Fibroblast of pulmonary artery (primary cell): ENCODE measurements at places on chromosomes 13 and 19.

- DNase-seq, result no peak
These were observed 99.6 kb upstream of the MCF2L start for GRCh38 chr13:112869202-112870050.

DNA sequence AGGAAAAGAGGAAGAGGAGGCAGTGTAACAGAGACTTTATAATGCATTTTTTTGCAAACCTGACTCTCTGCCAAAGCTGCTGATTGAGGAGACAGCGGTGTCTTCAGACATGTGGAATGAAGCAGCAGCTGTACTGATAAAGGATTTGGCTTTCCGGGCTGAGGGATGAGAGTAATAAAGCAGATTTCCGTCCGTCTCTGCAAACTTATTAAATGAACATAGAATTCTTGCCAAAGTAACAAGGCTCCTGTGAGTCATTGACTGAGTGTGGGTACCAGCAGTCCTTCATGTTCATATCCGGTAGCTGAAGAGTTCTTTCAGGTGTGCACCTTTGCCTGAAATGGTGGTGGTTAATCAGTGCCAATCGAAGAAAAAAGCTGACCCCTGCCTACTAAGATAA lies 112.6 kb downstream of the LIG4 start:
- peak; percentile 2 for DNase-seq

DNA sequence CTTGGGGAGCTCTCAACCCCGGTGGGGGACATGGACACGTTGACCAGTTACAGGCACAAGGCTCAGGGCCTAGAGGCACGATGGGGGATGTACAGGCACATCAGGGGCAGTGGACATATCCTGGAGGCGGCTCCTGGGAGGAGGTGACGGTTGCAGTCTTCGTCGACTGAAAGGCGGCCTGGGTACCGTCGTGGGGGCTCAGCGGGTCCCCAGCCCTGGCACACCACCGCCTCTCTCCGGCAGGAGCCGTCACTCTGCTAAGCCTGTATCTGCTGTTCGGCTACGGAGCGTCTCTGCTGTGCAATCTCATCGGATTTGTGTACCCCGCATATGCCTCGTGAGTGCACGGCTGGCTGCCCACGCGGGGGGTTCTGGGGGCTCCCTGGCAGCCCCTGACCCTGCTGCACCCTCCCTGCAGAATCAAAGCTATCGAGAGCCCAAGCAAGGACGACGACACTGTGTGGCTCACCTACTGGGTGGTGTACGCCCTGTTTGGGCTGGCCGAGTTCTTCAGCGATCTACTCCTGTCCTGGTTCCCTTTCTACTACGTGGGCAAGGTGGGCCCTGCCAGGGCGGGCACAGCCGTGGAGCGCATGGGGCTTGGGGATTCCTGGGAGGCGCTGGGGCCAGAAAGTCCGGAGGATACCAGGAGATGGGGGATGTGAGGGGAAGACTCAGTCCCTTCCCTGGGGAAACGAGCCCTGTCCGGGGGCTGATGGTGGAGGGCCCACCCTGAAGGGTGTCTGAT lies 4.2 kb downstream of the REEP6 start:
- DNase-seq, result no peak

DNA sequence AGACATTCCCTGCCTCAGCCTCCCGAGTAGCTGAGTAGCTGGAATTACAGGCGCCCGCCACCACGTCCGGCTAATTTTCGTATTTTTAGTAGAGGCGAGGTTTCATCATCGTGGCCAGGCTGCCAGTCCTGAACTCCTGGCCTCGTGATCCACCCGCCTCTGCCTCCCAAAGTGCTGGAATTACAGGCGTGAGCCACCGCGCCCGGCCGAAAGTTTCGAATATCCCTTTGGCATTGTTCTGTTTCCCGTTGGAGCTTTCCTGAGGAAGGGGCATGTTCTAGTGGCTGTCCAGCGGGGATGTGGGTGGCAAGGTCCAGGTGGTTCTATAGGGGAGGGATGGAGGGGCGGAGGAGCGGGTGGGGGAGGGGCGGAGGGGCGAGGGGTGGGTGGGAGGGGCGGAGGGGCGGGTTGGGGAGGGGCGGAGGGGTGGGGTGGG lies 2.1 kb upstream of the BSG start:
- DNase-seq, result no peak

DNA sequence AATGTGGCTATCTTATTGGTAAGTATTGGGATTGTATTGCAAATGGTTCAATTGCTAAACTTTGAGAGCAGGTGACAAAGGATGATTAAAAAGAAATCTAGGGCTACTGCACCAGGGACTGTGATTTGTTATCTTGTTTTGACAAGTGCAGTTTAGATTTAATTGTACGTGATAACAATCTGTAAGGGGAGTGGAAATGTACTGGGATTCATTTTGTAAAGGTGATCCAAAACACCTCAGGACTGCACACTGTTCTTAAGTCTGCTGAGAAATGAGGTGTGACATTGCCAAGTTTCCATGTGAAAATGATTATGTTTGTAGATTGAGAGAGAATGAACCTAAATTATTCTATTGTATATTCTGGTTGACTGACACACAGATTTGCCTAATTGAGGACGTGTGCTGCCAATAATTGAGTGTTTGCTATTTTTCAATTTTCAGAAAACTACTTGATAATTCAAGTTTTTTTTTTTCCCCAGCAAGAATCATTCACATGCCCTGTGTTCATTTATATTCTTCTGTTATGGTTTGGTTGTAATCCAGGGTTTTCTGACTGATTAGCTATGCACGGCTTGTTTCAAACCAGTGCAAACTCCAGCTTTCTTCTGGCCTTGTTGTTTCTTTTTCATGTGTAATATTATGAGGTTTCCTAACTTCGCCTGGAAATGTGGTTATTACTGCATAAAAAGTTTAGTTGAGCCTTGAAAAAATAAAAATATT lies 308.0 kb downstream of the OLFM4 start:
- DNase-seq, result no peak

- no peak for DNase-seq
These were observed 4.1 kb downstream of the VSTM2B start for GRCh38 chr19:29529646-29530539.

- no peak for DNase-seq
These were observed 1.7 kb downstream of the ANKRD24 start for GRCh38 chr19:4183967-4184717.
